Diencephalon (tissue), 1 donor: ENCODE measurements at places on chromosomes 2 and 18. TPM values are rescaled to one million over a fixed set of nuclear protein-coding genes. Genes with fewer than 3 reads are reported as not detected.

The SLC16A14 gene
- total RNA-seq = 66.9 TPM

The CFC1 gene
- total RNA-seq = 9.2 TPM

The ST8SIA5 gene
- 7.8 TPM for total RNA-seq

The KIAA2012 gene
- 2.5 TPM for total RNA-seq

The APLF gene
- total RNA-seq = 17.8 TPM
